ENCODE measurements at places on chromosomes 7 and 10. TPM values are rescaled to one million over a fixed set of nuclear protein-coding genes. Genes with fewer than 3 reads are reported as not detected.

STEAP4 gene
- total RNA-seq: under 0.01 TPM

HABP2 gene
- not detected for total RNA-seq

NPY4R gene
- not detected for total RNA-seq

TMEM270 gene
- total RNA-seq: not detected

AGAP6 gene
- total RNA-seq: 1.8 TPM

SLC35G1 gene
- total RNA-seq: 3.2 TPM

FAM237B gene
- not detected for total RNA-seq

PSPH gene
- 22.1 TPM for total RNA-seq

CAMK2B gene
- not detected for total RNA-seq

SUN3 gene
- total RNA-seq: not detected

AEBP1 gene
- 20.2 TPM for total RNA-seq

LRMDA gene
- total RNA-seq: 3.8 TPM

KAZALD1 gene
- 84.3 TPM for total RNA-seq
